ENCODE measurements at places on chromosomes 7 and 10.

DNA sequence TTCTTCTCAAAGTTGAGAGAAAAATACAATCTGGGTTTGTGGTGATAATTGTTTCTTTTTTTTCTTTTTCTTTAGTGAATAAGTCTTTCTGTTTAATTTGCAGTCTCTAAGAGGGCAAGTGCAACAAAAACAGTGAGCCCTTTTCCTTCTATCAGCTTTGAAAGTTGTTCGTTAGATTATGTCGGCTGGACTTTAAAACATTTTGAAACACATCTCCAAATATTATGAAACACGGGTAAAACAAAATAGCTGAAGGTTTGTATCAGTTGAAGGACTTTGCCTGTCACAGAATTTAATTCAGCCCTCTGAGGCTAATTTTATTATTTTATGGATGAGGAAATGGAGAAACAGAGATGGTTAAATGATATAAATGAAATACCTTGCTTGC, 85.3 kb downstream of the AGMO start:
- DNase-seq: no peak

DNA sequence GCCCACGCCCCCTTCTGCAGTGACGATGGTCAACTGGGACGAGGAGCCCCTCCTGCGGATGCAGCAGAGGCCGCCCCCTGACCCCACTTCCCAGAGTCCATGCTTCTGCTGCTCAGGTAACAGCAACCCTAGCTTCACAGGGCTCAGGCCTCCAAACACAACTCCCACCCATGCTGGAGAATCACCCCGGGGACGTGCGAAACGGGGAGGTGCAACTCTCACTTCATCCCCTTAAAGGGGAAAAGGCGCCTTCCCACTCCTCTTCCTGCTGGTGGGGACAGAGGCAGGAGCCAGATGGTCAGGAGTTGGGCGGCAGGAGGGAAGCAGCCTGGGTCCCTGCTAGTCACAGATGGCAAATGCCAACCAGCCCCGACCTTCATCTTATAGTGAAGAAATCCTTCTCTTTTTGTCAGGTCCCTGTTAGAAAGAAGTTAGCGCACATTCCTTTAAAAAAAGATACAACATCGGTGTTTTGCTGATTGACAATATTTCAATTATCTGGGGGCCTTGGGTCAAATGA, 155.4 kb downstream of the DIP2C start:
- DNase-seq: no peak

- DNase-seq: no peak
Measured at GRCh38 chr10:25105262-25105661, 69.5 kb upstream of the GPR158 start.

DNA sequence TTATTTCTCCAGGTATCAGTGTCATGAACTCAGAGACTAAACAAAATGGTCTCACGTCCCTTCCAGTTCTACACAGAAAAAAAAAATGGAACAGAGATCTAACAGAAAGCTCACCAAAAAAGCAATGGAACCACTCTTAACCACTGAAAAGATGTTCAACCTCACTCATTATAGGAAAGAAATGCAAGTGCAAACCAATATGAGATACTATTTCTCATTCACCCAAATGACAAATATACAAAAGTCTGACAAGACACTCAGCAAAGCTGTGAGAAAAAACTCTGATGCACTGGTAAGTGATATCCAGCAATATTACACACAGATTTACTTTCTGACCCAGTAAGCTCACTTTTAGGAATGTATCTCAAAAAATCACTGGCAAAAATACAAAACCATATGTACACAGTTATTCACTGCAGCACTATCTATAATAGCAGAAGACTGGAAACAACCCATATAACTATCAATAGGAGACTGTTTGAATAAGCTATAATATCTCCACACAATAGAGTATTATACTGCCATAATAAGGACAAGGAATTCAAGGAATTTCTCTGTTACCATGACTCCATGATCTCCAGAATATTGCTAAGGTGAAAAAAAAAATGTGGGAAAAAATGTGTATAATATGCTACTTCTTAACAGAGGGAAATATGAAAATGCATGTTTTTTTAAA, 36.6 kb downstream of the ABI1 start:
- DNase-seq: no peak

GRCh38 chr7:94612253-94612652, 43.7 kb downstream of the SGCE start:
- DNase-seq: no peak

DNA sequence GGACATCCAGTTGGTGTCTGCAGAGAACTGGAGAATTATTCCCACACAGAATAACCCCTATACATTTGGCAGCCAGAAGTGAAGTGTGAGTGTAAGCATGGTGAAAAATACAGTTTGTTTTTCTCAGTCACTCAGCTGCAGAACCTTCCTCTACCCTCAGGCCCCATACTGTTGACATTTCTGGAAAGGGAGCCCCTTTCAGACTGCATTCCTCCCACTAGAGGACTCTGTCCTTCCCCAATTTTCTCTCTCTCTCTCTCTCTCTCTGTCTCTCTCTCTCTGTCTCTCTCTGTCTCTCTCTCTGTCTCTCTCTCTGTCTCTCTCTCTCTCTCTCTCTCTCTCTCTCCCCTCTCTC, 86.8 kb upstream of the STEAP1B start:
- peak; percentile 21 for DNase-seq

DNA sequence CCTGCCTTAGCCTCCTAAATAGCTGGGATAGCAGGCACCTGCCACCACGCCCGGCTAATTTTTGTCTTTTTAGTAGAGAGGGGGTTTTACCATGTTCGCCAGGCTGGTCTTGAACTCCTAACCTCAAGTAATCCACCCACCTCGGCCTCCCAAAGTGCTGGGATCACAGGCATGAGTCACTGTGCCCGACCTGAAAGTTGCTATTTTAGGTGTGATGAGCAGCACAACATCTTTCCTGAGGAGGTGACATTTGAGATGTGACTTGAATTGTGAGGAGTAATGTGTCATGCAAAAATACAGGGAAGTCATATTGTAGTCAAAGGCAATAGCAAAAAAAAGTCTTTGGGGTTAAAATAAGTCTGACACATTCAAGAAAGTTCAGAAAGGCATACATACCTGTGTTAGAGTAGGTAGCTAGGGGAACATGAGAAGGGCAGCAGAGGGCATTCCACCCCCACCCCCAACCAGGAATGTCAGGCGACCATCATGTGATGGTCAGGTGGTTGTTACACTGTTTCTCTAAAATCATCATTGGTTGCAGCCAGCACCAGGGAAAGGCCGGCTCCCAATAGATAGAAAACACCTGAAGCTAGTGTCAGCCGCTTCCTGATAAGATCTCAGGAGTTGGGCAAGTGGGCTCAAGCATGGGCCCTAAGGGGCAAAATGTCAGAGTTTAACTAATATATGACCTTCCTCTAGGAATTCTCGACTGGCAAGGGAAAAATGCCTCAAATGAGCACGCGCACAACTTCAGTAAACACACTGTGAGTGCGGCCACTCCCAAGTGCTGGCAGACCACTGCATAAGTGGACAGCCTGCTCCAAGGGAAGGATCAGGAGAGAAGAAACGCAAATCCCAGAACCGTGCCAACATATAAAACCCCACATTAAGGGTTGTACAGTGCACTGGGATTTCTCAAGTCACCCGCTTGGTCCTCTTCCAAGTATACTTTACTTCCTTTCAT, at the start of gene TACC2:
TACC2 (plus strand) TSS at position 803 of the 964 bp plus-strand sequence. CDS start 32,819 bp downstream, outside the sequence.
- peak; percentile 46 for DNase-seq

DNA sequence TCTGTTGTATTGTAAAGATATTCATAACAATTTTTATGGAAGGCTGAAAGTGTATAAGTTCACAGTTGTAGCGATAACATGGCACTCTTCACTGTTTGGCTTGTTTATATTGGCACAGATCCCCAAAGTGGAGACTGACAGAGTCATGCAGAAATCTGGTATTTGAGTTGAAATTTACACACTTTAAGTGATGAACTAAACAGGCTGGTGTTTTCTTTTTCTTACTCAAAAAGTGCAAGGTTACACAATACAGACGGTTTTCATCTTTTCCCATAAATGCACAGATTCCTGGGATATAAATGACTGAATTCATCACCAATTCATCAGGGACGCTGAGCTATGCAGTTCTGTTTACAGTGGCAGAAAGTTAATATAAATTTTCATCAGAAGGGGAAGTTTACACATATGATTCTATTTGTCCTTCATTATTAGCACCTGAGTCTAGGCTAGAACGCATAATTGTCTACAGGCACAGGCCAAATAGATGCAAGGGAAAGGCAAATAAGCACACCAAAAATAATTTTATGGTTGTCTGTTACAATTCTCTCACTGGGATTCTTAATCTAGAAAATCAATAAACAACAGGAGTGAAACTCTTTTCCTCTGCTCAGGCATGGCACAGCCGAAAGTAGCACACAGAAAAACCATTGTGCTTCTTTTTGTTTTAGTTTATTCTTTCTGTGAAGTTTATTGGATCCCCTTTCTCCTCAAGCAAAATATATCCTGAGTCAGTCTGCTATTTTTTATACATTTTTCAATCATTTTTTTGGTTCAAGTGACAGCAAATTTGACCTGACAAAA, 88.0 kb downstream of the FOXP2 start:
- DNase-seq: no peak

DNA sequence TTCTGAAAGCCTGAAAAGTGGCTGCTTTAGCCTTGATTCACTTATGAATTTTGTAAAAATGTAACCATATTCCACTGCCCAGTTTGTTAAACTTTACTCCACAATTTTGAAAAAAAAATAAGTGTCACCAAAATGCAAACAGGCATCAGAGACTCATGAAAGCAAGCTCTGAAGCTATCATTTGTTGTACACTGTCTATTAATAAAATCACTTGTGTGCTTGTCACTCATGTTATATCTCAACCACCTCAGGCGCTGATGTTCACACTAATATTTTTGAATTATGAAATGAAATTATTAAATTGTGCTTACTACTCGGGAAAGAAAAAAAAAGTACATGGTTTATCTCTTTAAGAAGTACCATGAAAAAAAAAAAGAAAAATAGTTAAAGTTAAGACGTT, 34.5 kb upstream of the DKK1 start:
- DNase-seq: no peak

DNA sequence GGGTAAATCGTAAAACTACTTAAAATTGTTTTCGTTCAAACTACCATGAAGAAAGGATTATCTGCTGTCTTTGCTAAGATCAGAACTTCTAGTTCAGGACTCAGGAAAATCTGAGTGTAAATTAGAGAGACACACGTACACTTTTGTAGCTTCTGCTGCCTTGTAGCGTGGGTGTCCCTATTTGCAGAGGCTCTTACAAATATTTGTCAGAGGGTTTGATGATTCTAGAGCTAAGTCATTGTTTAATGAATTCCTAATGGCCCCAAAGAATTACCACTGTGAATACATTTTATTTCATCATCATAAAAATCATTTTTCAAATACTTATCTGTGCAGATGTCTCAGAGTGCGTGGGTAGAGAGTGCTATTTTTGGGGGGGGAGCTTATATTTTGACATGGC, 314.9 kb downstream of the LRMDA start:
- DNase-seq: peak; percentile 46

- no peak for DNase-seq
Measured at GRCh38 chr10:13998163-13998835, 332.4 kb downstream of the FRMD4A start.

GRCh38 chr10:75707080-75707840, 275.8 kb downstream of the LRMDA start:
- DNase-seq: no peak

- no peak for DNase-seq
Measured at GRCh38 chr10:85764108-85764507, 602.5 kb downstream of the GRID1 start.

DNA sequence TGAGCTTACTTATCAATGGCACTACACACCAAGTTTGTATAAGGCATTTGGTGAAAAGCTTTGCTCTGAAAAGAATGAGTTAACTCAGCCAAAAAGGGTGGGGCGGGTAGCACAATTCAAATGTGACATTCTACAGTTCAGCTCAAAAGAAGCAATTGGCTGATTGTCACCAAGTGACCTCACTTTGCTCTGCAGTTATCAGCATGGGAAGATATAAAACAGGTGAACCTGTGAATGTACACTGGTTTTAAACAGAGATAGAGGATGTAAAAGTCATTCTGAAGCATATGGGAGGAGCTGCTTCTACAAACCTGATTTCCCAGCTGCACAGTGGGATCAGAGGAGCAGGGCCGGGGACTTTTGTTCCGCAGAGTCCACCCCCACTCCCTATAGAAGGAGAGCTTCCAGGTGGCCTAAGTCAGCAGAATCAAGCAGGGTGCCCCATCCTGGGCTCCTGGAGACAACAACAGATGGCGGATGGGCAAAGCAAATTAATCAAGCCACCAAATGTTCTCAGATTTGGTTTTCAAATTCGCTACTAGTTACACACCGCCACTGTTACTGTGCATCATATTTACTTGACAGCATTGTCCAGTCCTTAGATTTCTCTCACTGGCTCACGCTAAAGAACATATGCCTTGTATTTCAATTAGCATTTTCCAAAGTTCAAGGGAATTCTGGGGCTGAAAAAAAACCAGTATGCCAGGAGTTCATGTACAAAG, 27.5 kb upstream of the NPVF start:
- no peak for DNase-seq

- DNase-seq: no peak
Measured at GRCh38 chr7:101580596-101580995, 48.5 kb downstream of the MYL10 start.

- peak; percentile 53 for DNase-seq
Measured at GRCh38 chr10:72834183-72834825, 59.2 kb upstream of the OIT3 start.

Data from HepG2 (cell line).